ENCODE measurements at places on chromosomes 7 and 10.

GRCh38 chr10:89805599-89806013, 104.2 kb downstream of the KIF20B start:
- DNase-seq: no peak

DNA sequence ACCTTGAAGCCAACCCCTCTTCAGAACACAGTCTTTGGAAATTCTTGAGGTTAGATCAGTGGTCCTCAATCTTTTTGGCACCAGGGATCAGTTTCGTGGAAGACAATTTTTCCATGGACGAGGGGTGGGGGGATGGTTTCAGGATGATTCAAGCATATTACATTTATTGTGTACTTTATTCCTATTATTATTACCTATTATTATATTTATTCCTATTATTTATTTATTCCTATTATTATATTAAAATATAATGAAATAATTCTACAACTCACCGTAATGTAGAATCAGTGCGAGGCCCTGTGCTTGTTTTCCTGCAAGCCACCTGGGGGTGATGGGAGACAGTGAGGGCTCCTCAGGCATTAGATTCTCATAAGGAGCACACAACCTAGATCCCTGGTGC, 17.9 kb downstream of the CAMK1D start:
- DNase-seq: no peak

DNA sequence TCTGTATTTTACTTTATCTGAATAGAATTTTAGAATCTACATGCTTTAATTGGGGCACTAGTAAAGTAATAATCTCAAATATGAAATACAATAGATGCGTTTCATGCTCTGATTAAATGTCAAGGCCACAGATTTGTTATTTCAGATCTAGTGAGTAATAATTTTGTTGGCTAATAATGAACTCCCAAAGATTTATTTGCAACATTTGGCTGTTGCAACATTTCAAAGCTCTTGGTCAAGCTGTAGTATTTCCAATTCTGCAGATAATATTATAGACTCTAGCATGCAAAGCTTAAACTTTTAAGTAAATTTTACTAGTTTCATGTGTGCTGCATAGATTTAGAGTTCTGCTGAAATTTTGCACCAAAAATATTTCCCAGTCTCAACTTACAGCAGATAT, 16.7 kb downstream of the LRRN3 start:
- no peak for DNase-seq

DNA sequence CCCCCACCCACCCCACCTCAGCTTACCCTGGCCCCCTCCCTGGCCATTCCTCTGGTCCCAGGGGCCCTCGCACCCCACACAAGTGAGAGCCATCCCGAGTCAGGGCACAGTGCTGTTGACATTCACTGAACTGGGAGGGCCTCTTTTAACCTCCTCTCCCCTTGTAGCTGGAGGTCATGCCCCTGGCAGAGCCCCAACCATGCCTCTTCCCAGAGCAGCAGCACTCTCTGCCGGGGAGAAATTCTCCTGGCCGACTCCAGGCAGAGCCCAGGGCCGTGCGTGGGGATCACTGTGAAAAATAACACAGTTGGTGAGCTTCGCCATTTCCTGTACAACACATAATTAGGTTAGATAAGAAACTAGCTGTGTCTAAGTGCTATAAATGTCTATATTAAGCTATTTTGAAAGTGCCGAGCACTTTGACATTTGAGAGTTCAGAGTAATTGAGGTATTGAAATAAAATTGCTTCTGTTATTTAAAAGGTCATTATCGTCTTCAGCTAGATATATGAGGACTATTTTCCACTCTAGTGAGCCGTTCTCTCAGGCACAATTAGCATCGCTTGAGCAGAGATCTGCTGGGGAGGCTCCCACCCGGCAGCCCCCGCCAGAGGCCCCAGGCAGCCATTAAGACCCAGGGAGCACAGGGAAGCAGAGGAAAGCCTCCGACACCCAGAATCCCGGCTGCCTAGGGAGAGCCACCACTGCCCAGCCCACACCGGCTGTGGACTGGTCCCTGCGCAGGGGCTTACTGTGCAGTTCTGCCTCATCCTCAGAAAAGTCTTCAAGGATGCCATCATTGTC, 62.4 kb upstream of the LRRC18 start:
- DNase-seq: no peak

DNA sequence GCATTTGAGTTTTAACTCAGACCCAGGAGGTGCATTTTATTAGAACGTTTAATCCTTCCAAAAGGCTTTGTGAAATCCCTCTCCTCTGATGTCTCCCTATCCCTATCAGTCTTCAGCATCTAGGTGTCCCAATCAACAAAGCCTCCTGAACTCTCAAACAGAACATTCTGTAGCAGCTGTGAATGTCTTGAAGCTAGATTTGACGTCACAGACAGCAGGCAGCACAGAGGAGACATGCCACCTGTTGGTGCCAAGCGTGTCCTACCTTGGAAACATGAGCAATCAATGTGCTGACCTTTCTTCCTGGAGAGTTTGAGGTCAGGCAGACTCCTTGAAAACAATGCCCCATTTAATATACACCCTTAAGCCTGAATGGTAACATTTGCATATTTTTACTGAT, 125.5 kb downstream of the RNLS start:
- no peak for DNase-seq

- peak; percentile 24 for DNase-seq
Measured at GRCh38 chr10:6348096-6348874, 145.6 kb downstream of the PFKFB3 start.

DNA sequence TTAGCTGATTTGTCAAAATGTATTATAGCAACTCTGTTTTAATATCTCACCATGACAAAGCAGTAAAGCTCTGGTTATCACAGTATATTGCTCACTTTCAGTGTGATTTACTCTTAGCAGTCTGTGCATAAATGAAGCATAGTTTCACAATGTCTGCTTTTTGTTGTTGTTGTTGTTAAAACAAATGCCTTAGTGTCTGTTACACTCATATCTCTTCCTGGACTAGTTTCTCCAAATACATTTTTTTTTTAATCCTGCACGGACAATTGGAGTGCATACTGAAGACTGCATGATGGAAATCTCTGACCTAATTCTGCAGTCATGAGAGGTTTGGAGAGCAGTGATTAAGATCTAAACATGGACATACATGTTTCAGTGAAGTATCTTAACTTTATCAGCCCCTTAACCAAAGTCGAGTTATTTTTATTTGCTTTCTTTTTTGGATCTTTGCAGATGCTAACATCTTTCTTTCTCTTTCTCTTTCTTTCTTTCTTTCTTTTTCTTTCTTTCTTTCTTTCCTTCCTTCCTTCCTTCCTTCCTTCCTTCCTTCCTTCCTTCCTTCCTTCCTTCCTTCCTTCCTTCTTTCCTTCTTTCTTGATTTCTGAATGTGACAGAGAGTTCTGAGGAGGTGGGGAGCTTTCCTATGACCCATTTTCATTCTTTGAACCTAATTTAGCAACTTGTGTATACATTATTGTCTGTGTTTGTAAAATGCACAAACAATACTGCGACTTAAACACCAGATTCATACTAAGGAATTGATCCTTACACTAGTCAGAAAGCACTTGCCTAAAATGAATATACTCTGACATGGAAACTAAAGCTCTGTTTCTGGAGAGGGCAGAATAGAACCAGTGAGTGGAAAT, 161.5 kb upstream of the AGR3 start:
- DNase-seq: peak; percentile 33

- DNase-seq: peak; percentile 62
Measured at GRCh38 chr10:74164716-74165529, 13.9 kb downstream of the ADK start.

- DNase-seq: peak; percentile 75
Measured at GRCh38 chr10:24952707-24953645, 570 bp upstream of the PRTFDC1 start.

GRCh38 chr10:101708870-101709269, 13.9 kb upstream of the FBXW4 start:
- DNase-seq: no peak

DNA sequence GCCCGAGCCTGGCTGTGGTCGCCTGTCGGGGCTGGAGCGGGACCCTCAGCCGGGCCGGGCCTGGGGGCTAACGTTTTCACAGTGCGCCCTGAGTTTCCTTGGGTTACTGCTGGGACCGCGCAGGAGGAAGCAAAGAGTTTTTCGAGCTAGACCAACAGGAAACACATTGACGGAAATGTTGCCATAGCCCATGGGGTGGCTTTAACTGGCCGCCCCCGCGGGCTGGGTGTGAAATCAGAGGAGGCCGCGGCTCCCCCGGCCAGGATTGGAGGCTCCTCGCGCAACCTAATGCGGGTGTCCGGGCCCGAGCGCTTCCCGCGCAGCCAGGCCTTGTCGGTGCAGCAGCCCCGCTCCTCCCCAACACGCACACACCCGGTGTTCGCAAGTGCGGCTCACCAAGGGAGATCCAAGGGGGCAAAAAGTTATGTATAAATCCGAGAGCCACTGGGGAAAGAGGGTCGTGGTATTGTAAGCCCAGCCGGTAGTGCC, 1.9 kb downstream of the HHEX start:
- DNase-seq: no peak

- peak; percentile 75 for DNase-seq
Measured at GRCh38 chr7:43584195-43584586, 1.3 kb downstream of the STK17A start.

DNA sequence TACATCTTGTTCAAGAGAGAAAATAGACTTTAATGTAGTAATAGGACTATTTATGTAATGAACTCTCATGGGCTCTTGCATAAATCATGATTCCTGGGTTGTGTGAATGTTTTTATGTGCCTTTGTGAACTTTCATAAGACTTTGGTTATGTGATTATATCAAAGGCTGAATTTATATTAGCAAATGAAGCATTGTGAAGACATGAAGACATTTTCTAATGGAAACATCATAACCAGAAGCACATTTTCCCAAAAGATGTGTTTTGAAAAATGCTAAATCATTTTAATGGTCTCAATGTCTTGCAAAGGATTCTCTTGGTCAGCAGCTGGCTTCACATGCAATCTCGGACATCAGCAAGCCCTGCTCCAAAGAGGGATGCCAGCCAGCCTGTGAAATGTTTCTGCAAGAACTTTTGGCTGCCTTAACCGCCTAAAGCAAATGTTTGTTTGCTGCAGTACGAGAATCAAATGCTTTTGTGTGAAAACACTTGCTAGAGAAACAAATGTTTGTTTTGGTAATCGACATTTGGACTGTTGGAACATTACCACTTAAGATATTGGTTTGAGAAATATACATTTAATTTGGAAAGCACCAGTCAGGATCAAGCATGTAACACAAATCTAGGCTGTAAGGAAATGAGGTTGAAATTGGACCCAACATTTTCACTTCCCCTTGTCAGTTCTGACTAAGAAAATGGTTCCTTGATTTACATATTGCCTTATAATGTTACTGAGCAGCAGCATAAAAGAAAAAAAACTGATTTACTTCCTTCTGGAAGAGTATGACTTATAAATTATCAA, 102.1 kb downstream of the RTKN2 start:
- DNase-seq: peak; percentile 25

DNA sequence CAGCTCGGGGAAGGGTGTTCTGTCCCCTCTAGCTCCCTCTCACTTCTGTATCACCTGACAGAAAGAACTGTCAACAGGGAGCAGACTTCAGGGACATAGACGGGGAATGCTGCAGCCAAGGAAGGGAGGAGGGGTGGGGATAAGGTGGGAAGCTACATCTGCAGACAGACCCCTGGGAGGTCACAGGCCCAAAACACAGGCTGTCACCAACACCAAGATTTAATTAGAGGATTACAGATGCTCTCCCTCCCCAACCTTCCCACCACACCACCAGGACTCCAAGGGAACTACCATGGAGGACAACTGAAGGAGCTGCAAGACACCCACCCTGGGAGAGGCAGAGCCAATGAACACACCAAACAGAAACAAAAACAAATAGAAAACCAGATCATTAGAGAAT, 425.2 kb upstream of the VSTM2A start:
- no peak for DNase-seq

- peak; percentile 29 for DNase-seq
Measured at GRCh38 chr7:46131916-46132795, 211.1 kb upstream of the IGFBP3 start.

DNA sequence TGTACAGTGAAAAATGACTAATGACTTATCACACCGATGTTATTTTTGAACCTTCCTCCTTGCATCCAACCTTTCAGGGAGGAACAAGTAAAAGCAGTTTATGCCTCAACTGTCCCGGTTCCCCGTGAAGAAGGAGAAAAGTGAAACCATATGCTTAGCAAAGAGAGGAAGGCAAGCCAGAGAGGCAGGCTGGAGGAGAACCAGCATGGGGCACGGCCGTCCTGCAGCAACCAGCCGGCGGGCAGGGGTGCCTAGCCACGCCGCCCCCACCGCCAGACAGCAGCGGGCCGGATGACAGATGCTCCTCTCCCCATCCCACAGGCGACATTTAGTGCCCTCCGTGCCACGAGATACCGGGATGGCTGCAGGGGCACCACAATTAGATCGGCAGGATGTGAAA, 421.4 kb upstream of the MGMT start:
- no peak for DNase-seq

DNA sequence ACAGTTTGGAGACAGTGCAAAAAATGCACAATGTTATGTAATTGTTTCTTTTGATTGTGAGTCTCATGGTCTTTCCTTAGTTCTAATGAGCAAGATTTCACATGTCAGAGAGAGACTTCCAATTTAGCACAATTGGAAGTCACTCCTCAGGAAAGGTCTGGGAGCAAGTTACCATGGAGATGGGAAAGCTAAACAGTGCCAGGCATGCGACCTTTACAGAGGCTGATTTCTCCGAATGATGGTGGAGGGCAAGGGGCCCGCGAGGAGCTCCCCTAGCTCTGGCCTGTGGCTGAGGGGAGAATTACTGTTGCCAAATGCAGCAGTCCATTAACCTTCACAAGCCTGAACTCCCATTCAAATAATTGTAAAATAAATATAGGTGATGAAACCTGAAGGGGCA, 59.3 kb downstream of the CDCA7L start:
- no peak for DNase-seq

DNA sequence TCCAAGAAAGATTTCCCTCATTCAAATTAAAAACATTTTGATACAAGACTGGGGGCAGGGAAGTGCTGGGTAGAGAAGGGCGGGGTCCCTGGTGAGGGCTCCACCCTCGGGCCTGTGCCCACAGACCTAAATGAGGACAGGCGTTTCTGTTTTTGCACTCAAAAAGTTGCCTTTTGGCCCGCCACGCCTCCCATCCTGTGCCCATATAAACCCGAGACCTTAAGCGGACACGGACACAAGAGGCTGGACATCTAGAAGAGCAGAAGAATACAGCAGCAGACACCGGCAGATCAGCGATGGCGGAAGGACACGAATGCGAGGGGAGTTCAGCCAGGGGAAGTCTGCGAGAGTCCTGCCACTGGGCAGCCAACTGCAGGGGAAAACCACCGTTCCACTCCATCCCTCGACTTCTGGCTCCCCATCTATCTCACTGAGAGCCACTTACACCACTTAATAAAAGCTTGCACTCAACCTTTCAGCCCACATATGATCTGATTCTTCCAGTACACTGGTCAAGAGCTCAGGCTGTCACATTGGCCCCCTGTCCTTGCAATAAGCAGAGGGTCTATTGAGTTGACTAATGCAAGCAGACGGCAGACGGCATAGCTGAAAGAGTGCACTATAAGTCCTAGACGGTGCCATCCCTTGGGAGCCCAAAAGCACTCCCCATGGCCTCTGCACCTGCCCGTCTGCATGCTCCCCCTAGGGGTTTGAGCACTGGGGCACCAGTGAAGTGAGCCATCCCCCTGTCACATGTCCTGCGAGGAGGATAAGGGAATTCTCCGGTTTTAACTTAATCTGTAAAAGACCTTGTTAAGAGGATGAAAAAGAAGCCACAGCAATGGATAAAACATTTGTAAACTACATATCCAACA, 181.8 kb upstream of the PRSS1 start:
- DNase-seq: no peak

GRCh38 chr10:7520507-7521485, 110.0 kb upstream of the SFMBT2 start:
- DNase-seq: no peak

GRCh38 chr10:33459602-33460001, 125.1 kb upstream of the NRP1 start:
- peak; percentile 63 for DNase-seq
